ENCODE measurements at places on chromosomes 1 and 21. TPM values are rescaled to one million over a fixed set of nuclear protein-coding genes. Genes with fewer than 3 reads are reported as not detected.
A peak's percentile ranks its signal among the peaks of the same experiment; 100 is the strongest.

DNA sequence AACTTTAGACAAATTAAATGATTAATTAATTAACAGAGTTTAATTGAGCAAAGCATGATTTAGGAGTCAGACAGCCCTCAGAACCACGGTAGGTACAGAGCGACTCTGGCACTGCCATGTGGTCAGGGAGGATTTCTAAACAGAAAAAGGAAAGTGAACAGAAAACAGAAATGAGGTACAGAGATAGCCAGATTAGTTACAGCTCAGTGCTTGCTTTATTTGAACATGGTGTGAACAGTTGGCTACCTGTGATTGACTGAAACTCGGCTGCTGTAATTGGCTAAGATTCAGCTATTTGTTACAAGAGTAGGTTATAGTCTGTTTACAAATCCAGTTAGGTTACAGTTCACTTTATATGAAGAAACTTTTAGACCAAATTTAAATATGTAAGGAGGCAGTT is 163.0 kb upstream of the TNR start:
- H3K4me1 ChIP-seq = no peaks in the 10 kb centered on the region
- no peak overlapping the region for H3K4me3 ChIP-seq
- peaks cover 23% of the 10 kb centered on the region for H3K36me3 ChIP-seq
- no peaks in the 10 kb centered on the region for H3K27me3 ChIP-seq

GCSAML gene
- 3.1 TPM for total RNA-seq

GRCh38 chr1:224068458-224069072 is 45.3 kb upstream of the FBXO28 start:
- peaks cover 19% of the 10 kb centered on the region for H3K27me3 ChIP-seq
- H3K27ac ChIP-seq = no peak overlapping the region
- H3K4me1 ChIP-seq = peaks cover 12% of the 10 kb centered on the region
- H3K36me3 ChIP-seq = no peaks in the 10 kb centered on the region
- no peak for DNase-seq

FAM78B gene
- 0.74 TPM for total RNA-seq

GRCh38 chr1:218382261-218382660 is 37.1 kb downstream of the TGFB2 start:
- H3K27ac ChIP-seq = no peak overlapping the region
- peaks cover 11% of the 10 kb centered on the region for H3K4me1 ChIP-seq
- no peaks in the 10 kb centered on the region for H3K36me3 ChIP-seq
- H3K27me3 ChIP-seq = peaks cover 68% of the 10 kb centered on the region
- H3K4me3 ChIP-seq = no peak overlapping the region

- peaks cover 2% of the 10 kb centered on the region for H3K36me3 ChIP-seq
- peak; percentile 80 for DNase-seq
- peaks cover 6% of the 10 kb centered on the region for H3K27me3 ChIP-seq
- peak overlapping the region; percentile 12 for H3K4me3 ChIP-seq
These were observed 12.7 kb downstream of the TFF2 start for GRCh38 chr21:42337830-42338728.

EVA1C gene
- 12.5 TPM for total RNA-seq

- no peaks in the 10 kb centered on the region for H3K27me3 ChIP-seq
- peak overlapping the region; percentile 88 for H3K4me3 ChIP-seq
- H3K36me3 ChIP-seq = peaks cover 27% of the 10 kb centered on the region
- no peak for DNase-seq
- H3K27ac ChIP-seq = no peak overlapping the region
These were observed 1.6 kb downstream of the KDM1A start for GRCh38 chr1:23020706-23021405.

- DNase-seq = no peak
- H3K27me3 ChIP-seq = no peaks in the 10 kb centered on the region
- no peak overlapping the region for H3K27ac ChIP-seq
These were observed 302.8 kb downstream of the NCAM2 start for GRCh38 chr21:21301013-21301412.

PEAR1 gene
- not detected for total RNA-seq

DNA sequence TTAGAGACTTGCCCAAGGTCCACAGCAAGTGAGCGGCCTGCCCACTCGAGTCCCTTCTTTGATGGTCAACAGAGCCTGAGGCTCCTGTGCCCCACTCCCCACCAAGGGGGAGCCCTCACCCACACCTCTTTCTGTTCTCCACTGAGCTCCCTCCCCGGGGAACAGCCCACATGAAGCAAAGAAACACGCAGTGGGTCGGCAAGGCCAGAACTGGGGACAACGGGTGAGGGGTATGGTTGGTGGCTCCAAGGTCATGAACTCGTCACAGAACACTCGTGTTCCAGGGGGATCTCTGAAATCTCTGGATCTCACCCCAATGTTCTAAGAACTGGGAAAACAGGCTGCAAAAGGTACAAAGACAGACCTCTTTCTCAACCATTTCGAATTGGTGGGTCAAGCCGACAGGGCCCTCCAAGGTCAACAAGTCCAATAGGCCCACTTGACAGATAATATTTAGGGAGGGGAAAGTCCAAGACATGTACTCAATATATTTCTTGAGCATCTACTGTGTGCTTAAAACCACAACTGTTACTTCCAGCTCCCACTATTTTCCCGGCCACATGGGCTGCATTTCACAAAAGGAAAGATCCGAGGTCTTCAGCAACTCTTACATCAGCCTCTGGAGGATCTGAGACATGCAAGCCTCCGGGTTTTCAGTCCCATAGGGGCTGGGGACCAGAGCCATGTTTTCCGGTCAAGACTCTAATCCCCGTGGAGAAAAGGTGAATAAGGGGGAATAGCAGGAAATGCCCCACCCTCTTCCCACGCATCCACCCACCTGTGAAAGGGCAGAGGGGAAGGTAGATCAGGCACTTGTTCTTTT is 1.1 kb upstream of the RAP1GAP start:
- DNase-seq = no peak
- H3K4me3 ChIP-seq = no peak overlapping the region
- H3K27me3 ChIP-seq = peaks cover 32% of the 10 kb centered on the region
- no peaks in the 10 kb centered on the region for H3K36me3 ChIP-seq
- H3K4me1 ChIP-seq = no peaks in the 10 kb centered on the region

NBPF6 gene
- total RNA-seq = not detected

DNA sequence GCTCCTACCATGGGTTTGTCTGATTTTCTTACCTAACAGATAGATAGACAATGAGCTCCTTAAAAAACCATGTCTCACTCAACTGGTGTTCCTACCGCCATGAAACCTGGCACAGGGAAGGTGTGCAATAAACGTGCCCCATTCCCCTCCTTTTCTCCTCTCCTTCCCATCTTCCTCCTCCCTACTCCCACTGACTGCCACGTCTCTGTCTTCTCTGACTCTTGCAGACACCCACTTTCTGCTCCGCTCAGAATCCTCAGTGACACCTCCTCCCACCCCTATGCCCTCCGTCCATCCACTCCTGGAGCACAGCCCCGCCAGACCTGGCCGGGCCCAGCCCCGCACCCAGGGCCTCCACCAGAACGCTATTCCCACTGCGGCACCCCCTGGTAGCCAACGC is 52.9 kb downstream of the HMGB4 start:
- H3K4me3 ChIP-seq = no peak overlapping the region
- DNase-seq = no peak
- no peaks in the 10 kb centered on the region for H3K4me1 ChIP-seq
- H3K27me3 ChIP-seq = peaks cover 5% of the 10 kb centered on the region

DNAH14 gene
- total RNA-seq = 1.0 TPM

- H3K27ac ChIP-seq = no peak overlapping the region
- no peak overlapping the region for H3K4me3 ChIP-seq
- peaks cover 24% of the 10 kb centered on the region for H3K4me1 ChIP-seq
- peaks cover 89% of the 10 kb centered on the region for H3K27me3 ChIP-seq
These were observed 843 bp upstream of the BCAN start for GRCh38 chr1:156640842-156641706.

DNA sequence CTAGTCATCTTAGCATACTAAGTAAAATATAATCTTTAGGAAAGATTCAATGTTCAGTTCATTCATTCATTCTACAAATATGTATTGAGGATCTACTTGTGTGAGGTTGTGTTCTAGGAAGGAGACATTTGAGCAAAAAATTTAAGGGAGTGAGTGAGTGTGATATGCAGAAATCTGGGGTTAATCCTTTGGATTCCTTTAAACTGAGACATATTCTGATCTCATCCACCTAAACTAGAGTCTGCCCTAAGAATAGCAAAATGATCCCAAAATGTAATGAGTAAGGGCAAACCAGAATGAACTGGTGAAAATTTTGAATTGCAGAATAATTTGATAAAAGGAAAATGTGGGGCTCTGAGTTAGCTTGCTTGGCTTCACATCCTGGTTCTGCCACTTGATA is 8.6 kb downstream of the UBE2U start:
- no peak overlapping the region for H3K27ac ChIP-seq
- H3K27me3 ChIP-seq = peaks cover 18% of the 10 kb centered on the region
- DNase-seq = no peak
- no peak overlapping the region for H3K4me3 ChIP-seq
- no peaks in the 10 kb centered on the region for H3K36me3 ChIP-seq
- no peaks in the 10 kb centered on the region for H3K4me1 ChIP-seq

DNA sequence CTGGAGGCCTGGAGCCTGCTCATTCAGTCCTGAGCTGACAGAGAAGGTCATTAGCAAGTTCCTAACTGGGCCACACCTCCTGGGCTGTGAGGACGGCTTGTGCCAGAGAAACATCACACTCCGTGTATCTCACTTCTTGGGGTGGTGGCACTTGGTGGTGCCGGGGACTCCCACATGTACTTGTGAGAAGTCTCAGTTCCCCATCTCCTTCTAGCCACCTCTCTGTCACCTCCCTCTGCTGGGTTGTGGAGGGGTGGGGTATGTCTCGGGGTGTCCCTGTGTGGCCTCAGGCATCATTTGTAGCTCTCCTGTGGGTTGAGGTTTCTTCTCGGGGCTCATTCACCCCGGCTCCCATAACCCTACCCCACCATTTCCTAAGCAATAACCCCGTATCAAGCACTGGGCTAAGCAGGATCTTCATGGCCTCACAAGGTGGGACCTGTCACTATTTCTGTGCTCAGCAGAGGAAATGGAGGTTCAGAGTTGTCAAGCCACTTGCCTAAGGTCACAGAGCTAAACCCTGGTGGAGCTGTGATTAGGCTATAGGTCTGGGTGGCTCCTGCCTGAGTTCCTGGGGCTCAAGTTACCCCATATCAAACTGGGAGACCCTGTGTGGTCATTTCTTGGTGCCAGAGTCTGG is 62.5 kb downstream of the UBIAD1 start:
- H3K4me3 ChIP-seq = no peak overlapping the region
- peaks cover 2% of the 10 kb centered on the region for H3K4me1 ChIP-seq
- H3K36me3 ChIP-seq = no peaks in the 10 kb centered on the region
- H3K27me3 ChIP-seq = peaks cover 25% of the 10 kb centered on the region
- H3K27ac ChIP-seq = no peak overlapping the region

DNA sequence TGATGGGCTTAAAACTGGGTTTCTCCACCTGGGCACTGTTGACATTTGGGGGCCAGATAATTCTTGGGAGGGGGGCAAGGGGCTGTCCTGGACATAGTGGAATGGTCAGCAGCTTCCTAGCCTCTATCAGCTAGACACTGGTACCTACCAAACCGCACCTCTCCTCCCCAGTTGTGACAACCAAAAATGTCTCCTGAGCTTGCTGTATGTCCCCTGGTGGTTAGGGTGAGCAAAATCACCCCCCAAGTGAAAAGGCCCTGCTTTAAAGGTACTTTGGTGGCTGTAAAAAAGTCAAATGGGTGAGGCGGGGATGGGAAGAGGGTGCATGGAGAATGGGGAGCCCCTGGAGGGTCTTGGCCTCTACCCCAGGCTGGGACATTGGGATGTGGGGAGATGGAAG is 182.0 kb downstream of the IGSF21 start:
- DNase-seq = no peak
- H3K27ac ChIP-seq = no peak overlapping the region
- peaks cover 31% of the 10 kb centered on the region for H3K27me3 ChIP-seq

DNA sequence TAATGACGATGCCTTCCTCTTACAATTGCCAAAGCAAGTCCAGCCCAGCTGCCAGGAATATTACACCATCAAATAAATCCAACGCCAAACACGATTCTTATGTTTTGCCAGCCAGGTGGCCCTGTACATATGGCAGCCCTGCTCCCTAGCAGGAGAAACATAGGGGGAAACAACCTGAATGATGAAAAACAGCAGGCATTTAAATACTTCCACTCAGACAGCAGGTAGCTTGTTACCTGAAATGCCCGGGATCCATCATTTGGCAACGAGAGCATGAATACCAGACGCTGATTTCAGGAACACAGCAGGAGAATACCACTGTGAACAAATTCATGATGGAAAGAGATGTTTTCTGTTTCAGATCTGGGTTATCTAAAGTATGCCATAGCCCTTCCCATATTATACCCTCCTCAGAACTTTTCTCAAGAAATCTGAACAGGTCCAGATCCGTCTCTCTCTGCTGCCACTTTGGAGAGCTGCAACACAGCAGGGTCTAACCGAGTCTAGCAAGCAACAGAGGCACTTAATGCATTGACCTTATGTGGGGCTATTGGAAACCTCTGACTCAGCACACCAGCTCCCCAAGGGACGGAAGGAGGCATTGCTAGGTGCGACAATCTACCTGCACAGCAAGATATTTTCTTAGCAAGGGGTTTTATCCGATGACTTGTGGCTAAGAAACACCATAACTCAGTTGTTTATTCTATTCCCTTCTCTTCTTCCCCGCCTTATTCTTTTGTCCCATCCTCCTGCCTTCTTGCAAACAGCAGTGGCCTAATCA is 166.3 kb downstream of the BARHL2 start:
- DNase-seq = no peak
- H3K36me3 ChIP-seq = no peaks in the 10 kb centered on the region
- peaks cover 19% of the 10 kb centered on the region for H3K27me3 ChIP-seq
- no peak overlapping the region for H3K27ac ChIP-seq
- no peaks in the 10 kb centered on the region for H3K4me1 ChIP-seq

- H3K27me3 ChIP-seq = no peaks in the 10 kb centered on the region
- DNase-seq = no peak
- no peak overlapping the region for H3K27ac ChIP-seq
- H3K4me1 ChIP-seq = no peaks in the 10 kb centered on the region
- H3K36me3 ChIP-seq = no peaks in the 10 kb centered on the region
These were observed 1686.2 kb downstream of the PLA2G4A start for GRCh38 chr1:188514917-188515316.

DNA sequence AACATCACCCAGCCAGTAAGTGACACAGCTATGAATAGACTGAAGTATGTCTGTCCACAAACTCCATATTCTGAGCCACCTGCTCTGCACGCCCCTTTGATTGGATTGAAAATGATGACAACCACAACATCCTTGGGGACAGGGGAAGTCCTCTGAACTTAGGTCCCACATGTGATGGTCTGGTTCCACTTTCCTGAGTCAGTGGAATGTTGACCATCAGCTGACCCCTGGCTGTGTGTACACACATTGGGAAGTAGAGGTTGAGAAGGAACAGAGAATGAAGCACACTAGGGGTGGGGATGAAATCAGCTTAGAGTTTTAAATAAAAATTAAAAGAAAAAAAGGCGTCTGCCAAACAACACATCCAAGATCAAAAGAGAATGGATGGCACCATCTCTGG is 8.0 kb upstream of the DISP3 start:
- no peaks in the 10 kb centered on the region for H3K4me1 ChIP-seq
- H3K27me3 ChIP-seq = peaks cover 13% of the 10 kb centered on the region
- H3K4me3 ChIP-seq = no peak overlapping the region
- no peaks in the 10 kb centered on the region for H3K36me3 ChIP-seq
- no peak for DNase-seq

CELSR2 gene
- 2.6 TPM for total RNA-seq

GRCh38 chr1:115115521-115116161 is 26.3 kb upstream of the TSPAN2 start:
- no peak for DNase-seq
- no peaks in the 10 kb centered on the region for H3K4me1 ChIP-seq
- H3K27ac ChIP-seq = no peak overlapping the region
- H3K27me3 ChIP-seq = no peaks in the 10 kb centered on the region
- H3K4me3 ChIP-seq = no peak overlapping the region
- peaks cover 2% of the 10 kb centered on the region for H3K36me3 ChIP-seq

NPPB gene
- not detected for total RNA-seq

SLC30A10 gene
- total RNA-seq = not detected

Data from activated naive CD8-positive, alpha-beta T cell treated with anti-CD3 and anti-CD28 coated beads for 36 hours (primary cell).